ENCODE measurements at places on chromosomes 5 and 9.

DNA sequence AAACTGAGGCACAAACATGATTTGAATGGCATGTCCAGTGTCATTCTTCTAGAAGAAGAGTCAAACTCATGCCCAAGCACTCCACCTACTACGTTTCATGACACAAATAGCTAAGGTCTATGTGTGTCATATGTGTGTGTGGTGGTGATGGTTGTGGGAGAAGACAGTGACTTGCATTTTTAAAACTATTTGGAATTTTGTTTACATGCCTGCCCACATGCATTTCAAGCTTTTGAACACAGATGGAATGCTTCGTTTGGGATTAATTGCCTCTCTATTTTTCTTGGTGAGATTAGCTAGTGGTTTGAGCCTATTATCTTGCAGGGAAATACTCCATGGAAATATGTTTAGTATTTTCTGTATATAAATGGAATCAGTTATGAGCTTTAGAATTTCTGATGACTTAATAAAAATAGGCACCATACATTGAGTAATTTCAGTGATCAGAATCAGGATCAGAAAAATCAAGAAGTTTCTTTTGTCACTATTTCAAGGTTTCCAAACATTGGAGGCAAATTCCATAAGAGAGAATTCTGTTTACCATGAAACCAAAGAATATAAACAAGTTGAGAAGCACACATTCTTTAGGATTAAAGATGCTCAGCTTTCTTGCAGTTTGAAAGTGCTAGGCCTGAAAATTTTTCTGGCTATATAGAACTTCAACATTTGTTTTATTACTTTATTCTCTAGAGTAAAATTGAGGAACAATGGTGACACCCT lies 260.3 kb upstream of the SEMA6A start:
- no peak for DNase-seq

GRCh38 chr9:4805191-4805918 lies 12.6 kb downstream of the RCL1 start:
- no peak for DNase-seq

- DNase-seq, result no peak
These were observed 20.4 kb upstream of the PAPPA start for GRCh38 chr9:116133163-116133562.

- peak; percentile 52 for DNase-seq
These were observed 1.3 kb downstream of the FBXL7 start for GRCh38 chr5:15501091-15501791.

DNA sequence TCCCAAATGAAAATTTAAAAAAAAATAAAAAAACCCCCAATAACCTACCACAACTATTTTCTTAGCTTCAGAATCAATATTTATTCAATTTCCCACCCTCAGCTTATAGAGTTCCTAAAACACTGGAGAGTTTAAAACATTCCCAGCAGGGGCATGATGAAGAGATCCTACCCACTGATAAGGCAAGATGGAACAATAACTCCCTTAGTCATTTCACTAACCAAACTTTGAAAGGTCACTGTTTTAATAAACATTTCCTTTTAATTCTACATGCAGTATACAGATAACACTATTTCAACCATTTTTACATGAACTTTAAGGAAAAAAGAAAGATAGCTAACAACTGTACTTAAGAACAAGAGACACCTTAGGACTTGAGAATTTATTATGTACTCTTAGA lies 34.9 kb upstream of the ACOT12 start:
- no peak for DNase-seq

DNA sequence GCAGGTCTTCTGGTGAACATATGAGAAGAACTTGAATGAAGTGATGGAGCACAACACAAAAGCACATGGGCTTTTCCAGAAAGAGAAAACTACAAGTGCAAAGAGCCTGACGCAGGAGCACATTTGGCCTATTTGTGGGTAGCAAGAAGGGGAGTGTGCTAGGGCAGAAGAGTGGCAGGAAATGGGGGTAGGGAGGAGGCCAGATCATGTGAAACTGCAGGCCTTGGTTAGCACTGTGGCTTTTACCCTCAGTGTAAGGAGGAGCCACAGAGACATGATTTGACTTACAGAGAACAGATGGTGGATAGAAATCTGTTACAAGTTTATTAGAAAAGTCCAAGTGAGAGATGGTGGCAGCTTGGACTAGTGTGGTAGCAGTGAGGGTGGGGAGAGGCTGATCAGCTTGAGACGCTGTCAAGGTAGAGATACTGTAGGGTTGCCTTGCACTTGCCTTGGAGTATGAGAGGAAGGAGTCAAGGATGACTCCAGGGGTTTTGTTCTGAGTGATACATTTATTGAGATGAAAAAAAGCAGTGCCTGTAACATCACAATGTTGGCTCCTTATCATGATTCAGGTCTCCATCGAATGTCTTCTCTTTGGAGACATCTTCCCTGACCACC lies 126.7 kb downstream of the PPP2R2B start:
- DNase-seq, result no peak

DNA sequence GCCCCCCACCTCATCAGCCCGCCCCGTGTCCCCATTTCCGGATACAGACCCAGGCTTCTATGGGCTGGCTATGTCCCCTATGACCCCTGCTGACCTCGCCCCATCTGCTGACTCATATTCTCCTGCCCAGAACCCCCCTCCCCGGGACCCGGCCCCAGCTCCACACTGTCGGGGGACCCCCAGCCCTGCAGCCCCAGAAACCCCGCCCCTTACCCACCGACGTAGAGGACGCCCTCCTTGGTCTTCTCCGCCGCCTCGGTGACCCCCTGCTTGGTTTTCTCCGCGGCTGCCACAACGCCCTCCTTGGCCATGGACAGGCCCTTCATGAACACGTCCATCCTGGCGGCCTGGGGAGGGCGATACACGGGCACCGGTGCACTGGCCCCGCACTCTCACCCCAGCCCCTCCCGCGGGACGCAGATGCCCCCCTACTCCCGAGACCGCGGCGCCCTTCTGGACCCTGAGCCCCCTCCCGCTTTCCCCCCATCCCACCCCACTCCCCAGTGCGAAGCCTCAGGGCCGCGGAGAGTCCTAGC lies 949 bp downstream of the SNCB start:
- no peak for DNase-seq

All from skeletal muscle cell (primary cell).